ENCODE measurements at places on chromosomes 13 and 19.

- DNase-seq, result no peak
These were observed 196.6 kb upstream of the GPR12 start for GRCh38 chr13:26957182-26957581.

- no peak for DNase-seq
These were observed 11.1 kb upstream of the OLFM2 start for GRCh38 chr19:9947441-9947840.

DNA sequence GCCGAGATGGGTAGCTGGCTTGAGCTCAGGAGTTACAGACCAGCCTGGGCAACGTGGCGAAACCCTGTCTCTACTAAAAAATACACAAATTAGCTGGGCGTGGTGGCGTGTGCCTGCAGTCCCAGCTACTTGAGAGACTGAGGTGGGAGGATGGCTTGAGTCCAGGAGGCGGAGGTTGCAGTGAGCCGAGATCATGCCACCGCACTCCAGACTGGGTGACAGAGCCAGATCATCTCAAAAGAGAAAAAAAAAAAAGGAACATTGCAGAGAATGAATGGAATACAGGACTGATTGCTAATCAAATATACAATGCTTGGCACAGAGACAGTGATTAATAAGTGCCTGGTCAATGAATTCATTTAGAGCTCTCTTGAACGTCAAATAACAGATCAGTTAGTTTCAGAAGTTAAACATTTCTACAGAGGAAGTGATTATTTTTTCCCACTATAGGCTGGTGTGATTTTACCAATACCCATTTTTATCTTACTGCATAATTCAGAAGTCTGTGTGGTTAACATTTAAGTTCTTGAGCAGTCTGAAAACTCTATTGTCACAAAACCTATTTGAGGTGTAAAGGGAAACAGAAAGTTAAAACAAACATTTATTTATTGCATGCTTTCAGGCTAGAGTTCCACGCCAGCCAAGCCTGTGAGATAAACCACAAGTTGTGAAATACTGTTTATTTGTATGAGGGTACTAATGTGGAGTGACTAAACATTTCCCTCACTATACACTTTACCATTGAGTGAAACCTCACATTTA lies 7.7 kb upstream of the TBC1D4 start:
- DNase-seq, result no peak

DNA sequence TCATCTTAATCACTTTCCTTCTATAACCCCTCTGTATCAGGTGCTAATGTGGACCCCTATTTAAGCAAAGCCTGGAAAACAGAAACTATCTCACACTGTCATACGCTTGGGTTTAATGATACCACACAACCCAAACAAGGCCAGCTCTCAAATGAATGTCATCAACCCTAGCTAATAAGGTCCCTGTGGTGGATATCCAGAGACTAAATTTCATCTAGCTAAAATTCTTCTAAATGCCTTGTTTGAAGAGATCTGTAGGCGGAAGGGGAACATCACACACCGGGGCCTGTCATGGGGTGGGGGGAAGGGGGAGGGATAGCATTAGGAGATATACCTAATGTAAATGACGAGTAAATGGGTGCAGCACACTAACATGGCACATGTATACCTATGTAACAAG lies 95.5 kb downstream of the FOXO1 start:
- no peak for DNase-seq

DNA sequence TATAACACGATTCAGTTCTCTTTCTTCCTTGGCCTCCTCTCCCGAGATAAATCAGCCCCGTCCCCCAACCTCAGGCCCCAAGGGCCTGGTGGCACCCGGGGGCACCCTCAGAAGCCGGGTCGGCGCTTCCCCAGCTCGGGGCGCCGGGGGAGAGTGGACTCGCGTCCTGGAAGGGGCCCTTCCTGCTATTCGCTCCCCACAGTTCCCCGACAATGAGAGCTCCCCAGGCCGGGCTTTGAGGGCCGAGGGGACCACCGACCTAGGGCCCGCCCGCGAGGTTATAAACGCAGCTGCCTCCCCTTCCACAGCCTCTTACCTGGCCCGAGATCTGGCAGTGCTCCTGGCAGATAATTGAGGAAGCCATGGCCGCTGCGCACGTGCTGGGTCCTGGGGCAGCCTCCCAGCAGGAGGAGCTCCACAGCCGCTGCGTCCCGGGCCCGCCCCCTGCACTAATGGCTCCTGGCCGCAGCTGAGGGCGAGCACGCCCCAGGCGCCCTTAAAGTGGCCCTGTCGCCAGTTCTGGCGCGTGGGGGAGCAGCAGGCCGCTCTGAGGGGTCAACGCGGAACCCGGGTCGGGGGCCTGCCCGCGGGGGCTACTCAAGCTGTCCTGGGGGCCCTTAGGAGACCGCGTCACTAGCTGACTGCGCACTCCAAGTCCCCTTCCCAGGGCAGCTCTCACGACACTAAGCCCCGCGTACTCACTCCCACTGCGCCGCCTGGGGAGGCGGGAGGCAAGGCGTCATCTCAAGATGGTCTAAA lies at the start of gene SOHLH2:
Gene SOHLH2, minus strand, starts transcription at position 394 of the 759 bp plus-strand sequence. Its CDS starts 30 bp downstream, at position 364.
- DNase-seq, result no peak

DNA sequence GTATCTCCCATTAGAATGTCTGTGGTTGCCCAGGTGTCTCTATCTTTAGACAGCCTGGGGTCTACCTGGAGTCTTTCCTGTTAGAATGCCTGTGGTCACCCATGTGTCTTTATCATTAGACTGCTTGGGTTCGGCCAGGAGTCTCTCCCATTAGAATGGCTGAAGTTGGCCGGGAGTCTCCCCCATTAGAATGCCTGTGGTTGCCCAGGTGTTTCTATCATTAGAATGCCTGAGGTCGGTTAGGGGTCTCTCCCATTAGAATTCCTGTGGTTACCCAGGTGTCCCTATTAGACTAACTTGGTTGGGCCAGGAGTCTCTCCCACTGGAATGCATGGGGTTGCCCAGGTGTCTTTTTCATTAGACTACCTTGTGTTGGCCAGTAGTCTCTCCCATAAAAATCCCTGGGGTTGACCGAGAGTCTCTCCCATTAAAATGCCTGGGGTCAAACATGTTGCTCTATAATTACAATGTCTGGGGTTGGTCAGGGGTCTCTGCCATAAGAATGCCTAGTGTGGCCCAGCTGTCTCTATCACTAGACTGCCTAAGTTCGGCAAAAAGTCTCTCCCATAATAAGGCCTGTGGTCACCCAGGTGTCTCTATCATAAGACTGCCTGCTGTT lies 1448.7 kb downstream of the UQCRFS1 start:
- no peak for DNase-seq

- peak; percentile 16 for DNase-seq
These were observed 29.5 kb downstream of the LTBP4 start for GRCh38 chr19:40630571-40631160.

DNA sequence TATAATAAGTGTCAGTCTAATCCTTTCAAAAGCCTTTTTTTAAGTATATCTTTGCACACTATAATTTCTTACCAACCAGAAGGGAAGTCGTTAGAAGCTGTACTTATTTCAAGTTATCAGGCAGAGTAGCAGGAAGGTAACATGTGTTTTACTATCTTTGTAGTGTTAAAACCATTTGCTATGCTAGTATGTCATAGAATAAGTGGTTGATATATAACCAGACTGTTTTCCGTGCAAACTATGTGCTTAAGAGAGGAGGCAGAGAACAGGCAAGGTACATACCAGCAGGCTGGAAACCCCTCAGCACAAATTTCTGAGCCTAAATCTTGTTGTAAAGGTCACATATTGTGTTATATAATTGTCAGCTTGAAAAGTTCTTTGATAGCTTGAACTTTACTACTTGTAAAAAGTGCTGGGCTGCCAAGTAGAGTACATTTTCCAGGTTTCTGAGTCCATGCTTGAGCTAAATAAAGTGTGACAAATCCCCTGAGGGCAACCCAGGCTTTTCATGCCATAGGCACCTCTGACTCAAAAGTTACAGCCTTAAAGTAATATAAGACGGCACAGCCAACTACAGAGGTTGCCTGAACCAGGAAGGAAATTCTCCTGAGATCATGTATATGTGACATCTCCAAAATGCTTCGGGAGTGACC lies 1297.4 kb downstream of the PCDH9 start:
- DNase-seq, result no peak

GRCh38 chr19:44845612-44846454 lies at the start of gene NECTIN2:
TSS of gene NECTIN2 (plus strand) at chr19:44846297. CDS start at chr19:44846526, 229 bp downstream.
- peak; percentile 98 for DNase-seq

DNA sequence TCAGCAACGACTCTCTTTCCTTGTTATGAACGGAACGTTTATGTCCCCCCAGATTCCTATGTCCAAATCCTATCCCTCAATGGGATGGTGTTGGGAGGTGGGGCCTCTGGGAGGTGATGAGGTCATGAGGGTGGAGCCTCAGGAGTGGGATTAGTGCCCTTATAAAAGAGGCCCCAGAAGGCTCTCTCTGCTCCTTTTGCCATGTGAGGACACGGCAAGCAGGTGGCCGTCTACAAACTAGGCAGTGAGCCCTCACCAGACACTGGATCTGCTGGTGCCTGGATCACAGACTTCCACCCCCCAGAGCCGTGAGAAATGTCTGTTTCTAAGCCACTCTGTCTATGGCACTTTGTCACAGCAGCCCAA lies 53.2 kb downstream of the EPS15L1 start:
- DNase-seq, result no peak

GRCh38 chr19:35519291-35519690 lies 5.8 kb upstream of the DMKN start:
- DNase-seq, result no peak

- no peak for DNase-seq
These were observed 1529.3 kb upstream of the SLC10A2 start for GRCh38 chr13:104595511-104595910.

GRCh38 chr13:93758575-93758974 lies 532.0 kb downstream of the GPC6 start:
- DNase-seq, result no peak

GRCh38 chr19:56476651-56477428 lies at the start of gene ZNF667:
TSS of gene ZNF667 (minus strand) at chr19:56477345. CDS start at chr19:56462370, 14,975 bp downstream.
- DNase-seq, result peak; percentile 28

DNA sequence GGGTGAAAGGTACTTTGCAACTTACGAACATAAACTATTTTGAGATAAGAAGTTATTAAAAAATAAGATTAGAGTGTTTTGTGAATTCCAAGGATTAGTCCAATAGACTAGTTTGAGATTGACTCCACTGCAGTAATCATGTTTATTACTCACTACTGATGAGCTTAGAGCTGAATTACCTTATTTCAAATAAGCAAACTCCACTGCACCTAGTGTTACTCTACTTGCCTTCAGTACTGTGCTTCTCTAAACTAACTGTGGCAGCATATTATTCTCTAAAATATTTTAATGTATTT lies 111.7 kb downstream of the MIPEP start:
- DNase-seq, result no peak

GRCh38 chr19:52961981-52962380 lies 700 bp downstream of the ZNF816 start:
- no peak for DNase-seq

DNA sequence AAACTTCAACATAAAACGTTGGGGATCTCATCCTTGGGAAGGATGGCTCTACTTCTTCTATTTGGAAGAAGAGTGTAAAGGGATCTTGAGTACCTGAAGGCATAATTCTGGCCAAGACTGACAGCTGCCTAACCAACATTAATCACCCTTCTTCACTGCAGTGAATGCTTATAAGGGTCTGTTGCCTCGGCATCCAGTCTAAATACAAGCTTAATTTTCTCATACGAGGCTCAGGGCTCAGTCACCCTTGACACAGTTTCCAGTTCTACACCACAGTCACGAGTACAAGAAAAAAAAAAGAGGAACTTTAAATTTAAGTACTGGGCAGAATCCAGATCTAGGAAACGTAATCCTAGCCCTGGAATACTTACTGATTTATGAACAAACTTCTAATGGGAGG lies 9.0 kb downstream of the FPR3 start:
- DNase-seq, result no peak

DNA sequence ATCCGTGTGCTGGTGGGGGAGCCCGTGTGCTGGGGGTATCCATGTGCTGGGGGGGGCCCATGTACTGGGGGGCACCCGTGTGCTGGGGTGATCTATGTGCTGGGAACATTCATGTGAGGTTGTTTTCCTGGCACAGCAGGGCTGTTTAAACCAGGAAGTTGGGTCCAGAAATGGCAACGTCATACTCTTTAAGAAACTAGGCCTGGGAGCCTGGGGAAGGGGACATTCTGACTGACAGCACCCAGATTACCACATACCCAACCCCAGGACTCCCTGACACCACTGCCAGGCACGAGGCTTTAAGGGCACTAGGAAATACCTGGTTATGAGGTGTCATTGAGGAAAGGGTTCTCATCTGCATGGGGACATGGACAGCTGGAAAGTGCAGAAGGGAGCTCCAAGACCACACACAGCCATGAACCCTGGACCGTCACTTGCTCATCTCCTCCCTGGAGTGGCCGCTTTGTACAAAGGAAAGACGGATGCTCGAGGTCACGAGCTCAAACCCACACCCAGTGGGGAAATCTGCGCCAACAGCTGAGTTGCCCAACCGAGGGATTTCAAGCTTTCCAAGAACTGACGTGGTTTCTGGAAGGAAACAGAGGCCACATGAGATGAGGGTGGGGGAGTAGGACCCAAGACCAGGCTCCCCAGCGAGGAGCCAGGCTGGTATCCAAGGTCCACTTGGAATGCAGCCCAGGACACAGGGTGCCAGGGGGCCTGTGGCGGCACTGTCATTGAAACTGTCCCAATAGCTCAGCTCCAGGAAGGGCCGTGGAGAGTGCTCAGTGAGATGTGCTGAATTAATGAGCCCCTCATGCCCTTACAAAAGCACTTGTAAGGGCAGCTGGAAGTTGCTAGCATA lies 40.9 kb downstream of the RAB20 start:
- DNase-seq, result no peak

DNA sequence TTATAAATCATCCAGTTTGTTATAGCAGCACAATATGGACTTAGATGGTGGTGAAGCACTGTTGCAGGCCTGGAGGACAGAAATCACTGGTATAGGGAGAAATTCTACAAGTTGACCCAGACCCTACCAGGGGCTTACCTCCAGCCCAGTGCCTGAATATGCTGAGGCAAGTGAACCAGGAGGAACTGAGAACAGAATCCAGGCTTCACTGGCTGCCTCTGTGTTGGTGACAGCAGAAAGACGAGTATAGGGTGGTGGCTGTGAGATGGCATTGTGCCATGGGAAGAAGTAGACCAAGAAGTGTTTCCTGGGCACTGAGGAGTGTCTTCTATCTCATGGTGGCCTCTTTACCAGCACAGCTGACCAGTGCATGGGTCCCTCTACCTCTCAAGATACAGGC lies 15.9 kb upstream of the EID2 start:
- no peak for DNase-seq

- no peak for DNase-seq
These were observed 8.7 kb downstream of the CCDC169 start for GRCh38 chr13:36288794-36289391.

GRCh38 chr13:37136187-37136586 lies 30.7 kb upstream of the CSNK1A1L start:
- DNase-seq, result no peak

DNA sequence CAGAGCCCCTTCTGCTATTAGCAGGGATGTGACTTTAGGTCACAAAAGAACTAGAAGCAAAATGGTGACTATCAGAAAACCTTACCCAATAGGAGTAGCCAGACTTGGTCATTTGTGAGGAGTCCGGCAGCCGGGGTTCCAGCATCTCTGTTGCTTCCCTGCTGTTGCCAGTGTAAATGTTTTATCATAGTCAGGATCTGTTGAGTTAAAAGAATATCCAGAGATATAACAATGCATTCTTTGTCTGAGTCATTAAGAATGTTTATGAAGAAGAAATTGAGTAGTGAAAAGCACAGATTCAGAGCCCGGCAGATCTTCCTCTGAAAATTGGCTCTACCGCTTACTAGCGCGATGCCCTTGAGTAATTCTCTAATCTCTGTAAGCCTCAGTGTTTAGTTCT lies 84.2 kb downstream of the COL4A2 start:
- DNase-seq, result no peak

Data from SK-N-SH (cell line).